Right atrium auricular region (tissue), 2 donors: ENCODE measurements at places on chromosomes 5 and 9.

DNA sequence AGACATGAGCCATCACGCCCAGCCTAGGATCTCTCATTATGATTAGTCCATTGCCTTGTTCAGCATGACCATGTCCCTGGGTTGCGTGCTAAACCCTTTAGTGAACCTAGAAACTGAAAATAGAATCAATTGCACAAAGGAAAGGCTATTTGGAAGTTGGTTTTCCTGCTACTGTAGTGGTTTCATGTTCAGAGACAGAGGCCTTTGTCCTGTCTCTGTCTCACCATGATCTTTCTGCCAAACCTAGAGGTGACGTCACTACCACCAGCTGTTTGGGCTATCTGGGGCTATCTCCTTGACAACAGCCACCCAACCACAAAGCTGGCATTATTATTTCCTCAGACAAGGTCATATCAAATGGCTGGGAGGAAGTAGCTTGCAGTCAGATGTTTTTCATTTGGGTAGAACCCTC, 4.0 kb upstream of the CDK5RAP2 start:
- peak; percentile 62 for DNase-seq

DNA sequence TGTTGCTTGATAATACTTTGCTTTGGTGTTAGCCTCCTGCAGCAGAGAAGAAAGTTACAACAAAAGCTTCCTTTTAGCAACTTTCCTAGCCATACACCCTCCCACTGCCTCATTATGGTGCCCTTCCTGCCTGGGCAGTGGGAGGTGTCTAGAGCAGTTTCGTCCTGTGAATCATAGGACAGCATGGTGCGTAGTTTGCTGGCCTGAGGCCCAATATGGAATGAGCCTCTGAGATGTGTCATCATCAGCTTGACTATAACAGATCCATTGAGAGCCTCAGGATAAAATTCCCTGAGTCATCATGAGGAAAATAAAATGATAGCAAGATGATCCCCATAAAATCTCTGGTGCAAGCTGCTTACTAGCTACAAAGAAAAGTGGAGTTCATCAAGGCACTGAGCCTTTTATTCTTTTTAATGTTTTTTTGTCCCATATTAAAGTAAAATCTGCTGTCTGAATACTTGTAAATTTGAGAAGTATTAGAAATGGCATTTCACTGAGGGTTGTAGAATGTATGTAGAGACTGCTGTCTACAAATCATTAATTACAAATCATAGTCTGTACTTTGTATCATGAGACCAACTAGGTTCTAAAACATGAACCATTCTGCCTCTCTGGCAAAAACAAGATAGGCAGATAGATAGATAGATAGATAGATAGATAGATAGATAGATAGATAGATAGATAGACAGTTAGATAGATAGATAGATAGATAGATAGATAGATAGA, 303.0 kb upstream of the PDE4D start:
- DNase-seq = no peak

DNA sequence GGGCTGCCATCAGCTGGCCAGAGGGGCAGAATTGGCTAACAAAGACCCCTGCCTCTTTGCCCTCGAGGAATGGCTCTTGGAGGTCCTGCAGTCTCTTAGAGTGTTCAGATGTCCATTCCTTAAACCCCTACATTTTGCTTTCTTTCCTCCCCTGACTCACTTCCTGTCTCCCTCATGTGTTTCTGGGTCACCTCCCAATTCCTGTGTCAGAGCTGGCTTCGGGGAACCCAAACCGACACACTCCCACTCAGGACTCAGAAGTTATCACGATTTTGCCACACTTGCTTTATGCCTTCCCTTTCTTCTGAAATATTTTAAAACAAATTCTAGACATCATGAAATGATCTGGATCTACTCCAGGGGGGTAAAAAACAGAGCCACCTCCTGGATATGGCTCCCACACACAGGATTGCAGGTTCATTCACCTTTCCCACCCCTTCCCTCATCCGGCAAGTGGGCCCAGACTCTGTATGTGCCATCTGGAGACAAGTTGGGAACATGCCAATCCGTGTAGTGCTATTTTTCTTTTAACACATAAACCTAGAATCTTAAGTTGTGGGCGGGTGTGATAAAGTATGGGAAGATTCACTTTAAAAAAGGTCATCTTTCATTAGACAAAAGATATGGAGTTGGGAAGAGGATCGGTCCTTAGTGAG, 145.7 kb downstream of the NXNL2 start:
- DNase-seq = no peak

DNA sequence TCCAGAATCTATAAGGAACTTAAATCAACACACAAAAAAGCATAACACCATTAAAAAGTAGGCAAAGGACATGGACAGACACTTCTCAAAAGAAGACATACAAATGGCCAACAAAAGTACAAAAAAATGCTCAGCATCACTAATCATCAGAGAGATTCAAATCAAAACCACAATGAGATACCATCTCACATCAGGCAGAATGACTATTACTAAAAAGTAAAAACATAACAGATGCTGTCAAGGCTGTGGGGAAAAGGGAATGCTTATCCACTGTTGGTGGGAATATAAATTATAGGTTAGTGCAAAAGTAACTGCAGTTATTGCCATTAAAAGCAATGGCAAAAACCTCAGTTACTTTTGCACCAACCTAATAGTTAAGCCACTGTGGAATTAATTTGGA, 32.2 kb upstream of the SPATA31D4 start:
- DNase-seq = no peak

DNA sequence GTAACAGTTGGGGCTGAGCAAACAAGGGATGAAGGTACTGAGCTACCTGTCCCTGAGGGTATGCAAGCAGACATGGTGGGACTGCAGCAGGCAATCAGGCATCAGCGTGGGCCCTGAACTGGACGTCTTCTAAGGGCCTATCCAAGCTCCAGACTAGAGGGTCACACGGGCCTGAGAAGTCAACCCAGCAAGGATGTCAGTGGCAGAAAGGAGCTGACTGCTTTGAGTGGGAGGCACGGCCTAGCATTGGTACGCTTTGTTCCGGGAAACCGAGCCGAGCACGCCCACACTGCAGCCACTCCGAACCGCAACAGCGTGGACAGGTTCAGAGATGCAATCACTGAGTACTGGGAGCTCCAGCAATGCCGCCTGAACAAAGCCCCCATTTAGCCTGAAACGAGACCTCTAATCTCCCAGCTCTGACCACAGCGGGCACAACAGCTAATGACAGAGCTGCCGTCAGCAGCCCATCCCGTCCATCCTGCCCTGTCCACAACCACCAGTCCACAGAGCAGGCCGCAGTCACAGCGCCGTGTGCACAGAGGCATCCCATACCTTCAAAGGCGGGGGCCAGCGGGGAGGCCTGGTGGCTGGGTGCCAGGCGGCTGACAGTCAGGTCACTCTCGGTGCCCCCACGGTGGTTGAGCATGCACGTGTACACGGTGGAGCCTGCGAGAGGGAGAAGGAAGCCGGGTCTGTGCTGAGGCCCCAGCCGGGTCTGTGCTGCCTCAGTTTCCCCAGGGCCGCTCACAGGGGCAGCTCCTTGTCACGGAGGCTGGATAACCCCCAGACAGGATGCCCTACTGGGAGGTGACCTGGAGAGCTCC, 44.2 kb downstream of the SARDH start:
- DNase-seq = no peak

DNA sequence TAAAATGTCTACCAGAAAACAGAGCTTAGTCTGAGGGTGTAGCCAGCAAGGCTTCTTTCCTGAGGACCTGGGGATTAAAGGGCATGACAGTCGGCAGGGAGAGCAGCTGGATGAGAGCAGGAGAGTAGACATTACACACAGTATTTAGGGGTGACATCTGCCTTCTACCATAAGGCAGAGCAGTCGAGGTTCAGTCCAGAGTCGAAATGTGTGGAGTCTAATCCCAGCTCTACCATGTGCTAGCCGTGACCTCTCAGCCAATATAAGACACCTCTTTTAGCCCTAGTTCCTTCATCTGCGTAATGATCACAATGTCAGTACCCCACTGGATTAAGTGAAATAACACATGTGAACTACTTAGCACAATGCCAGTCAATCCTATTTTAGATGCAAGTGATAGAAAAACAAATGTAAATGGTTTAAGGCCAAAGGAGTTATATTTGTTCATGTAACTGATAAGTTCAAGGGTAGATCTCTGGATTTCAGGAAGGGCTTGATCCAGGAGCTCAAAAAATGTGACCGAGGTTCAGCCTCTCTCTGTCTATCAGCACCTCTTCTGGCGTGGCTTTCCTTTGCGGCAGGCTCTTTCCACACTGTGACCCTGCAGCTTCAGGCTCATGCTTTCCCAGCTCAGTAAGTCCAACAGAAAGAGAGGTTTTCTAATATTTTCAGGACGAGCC, 16.2 kb upstream of the CPLX2 start:
- DNase-seq = no peak

DNA sequence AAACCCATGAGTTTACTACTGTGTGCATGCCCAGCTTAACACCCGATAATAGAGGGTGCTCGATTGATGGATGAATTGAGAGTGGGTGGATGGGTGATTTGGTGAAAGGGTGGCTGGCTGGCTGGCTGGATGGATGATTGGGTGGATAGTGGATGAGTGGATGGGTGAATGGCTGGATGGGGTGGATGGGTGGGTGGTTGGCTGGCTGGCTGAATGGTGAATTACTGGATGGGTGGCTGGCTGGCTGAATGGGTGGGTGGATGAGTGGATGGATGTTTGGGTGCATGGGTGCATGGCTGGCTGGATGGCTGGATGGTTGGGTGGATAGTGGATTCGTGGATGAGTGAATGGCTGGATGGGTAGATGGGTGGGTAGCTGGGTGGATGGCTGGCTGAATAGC, 201.1 kb downstream of the IRX1 start:
- no peak for DNase-seq

- DNase-seq = peak; percentile 96
These were observed 45.6 kb downstream of the COL15A1 start for GRCh38 chr9:98989036-98990000.
